ENCODE measurements at places on chromosomes 13 and 19. TPM values are rescaled to one million over a fixed set of nuclear protein-coding genes. Genes with fewer than 3 reads are reported as not detected.

The ZIC2 gene
- total RNA-seq, result 85.5 TPM

The WDR62 gene
- 2.6 TPM for total RNA-seq

The ETV2 gene
- total RNA-seq, result 1.8 TPM

The PSG11 gene
- not detected for total RNA-seq

The TMEM205 gene
- 96.2 TPM for total RNA-seq

The TMIGD2 gene
- not detected for total RNA-seq

The TGFB1 gene
- 9.4 TPM for total RNA-seq

The PHLDB3 gene
- 11.8 TPM for total RNA-seq

The LYL1 gene
- total RNA-seq, result 3.6 TPM

The DIRAS1 gene
- total RNA-seq, result 134 TPM

The ZNF568 gene
- 26.1 TPM for total RNA-seq

DNA sequence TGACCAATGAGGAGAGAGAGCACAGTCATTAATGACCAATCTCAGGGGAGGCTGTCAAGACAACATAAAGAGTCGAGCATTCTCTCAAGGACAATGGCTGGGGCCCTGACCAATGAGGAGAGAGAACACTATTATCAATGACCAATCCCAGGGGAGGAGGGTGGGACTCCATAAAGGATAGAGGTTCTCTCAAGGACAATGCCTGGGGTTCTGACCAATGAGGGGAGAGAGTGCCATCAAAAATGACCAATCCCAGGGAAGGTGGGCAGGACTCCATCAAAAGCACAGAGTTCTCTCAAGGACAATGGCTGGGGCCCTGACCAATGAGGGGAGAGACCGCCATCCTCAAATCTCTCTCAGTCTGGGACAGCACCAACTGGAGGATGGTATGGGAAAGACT is 3.3 kb upstream of the KLK11 start:
- no peak for DNase-seq

DNA sequence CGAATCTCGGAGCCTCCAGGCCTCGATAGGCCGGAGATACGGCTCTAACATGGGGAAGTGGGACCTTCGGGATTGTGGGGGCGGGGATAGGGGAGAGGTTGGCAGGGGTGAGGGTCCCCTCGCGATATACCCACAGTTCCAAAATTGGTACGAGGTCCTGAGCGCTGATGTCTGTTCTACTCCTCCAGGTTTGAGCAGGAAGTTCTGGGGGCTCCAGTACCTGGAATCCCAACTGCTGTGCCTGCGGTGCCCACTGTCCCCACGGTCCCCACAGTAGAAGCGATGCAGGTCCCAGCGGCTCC is 447 bp downstream of the RBM42 start:
- DNase-seq, result no peak

GRCh38 chr19:17953869-17954268 is 13.0 kb upstream of the KCNN1 start:
- DNase-seq, result no peak

- peak; percentile 53 for DNase-seq
Observed at GRCh38 chr13:113209336-113209758, at the start of gene CUL4A. Gene CUL4A (plus strand): TSS chr13:113209613. CDS start chr13:113209628, 15 bp downstream.

- no peak for DNase-seq
Observed at GRCh38 chr13:53151336-53152056, 122.9 kb downstream of the OLFM4 start.

DNA sequence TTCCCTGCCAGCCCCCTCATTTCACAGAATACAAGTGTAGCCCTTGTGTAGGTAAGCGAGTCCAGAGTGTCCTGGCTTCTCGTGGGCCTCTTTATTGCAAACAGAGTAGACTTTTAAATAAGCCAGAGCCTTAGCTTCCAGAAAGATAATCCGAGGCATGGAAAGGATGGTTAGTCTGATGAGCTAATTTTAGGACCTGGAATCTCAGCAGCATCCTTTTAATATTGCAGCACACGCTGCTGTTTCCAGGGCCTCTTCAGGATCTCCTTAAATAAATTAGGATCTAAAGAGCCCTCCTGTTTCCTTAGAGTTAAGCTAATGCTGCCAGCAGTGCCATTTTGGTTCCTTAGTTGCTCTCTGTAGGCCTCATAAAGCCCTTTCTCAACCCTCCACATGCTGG is 99.2 kb downstream of the RFC3 start:
- no peak for DNase-seq

DNA sequence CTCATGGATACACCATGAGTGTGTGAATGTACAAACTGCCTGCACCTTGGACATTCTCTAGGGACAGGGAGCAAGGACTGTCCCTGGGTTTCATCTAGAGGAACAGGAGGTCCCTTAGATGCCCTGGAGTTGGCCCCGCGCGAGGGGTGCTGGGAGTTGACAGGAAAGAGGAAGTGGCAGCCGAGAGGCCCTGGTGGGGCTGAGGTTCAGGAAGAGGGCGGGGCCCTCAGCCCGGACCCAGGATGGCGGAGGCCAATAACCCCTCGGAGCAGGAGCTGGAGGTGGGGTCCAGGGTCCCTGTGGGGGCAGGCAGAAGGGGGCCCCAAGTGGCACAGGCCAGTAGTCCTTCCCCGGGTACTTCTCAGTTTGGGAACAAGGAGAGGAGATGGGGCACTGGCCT is 6.9 kb downstream of the PKN1 start:
- no peak for DNase-seq

DNA sequence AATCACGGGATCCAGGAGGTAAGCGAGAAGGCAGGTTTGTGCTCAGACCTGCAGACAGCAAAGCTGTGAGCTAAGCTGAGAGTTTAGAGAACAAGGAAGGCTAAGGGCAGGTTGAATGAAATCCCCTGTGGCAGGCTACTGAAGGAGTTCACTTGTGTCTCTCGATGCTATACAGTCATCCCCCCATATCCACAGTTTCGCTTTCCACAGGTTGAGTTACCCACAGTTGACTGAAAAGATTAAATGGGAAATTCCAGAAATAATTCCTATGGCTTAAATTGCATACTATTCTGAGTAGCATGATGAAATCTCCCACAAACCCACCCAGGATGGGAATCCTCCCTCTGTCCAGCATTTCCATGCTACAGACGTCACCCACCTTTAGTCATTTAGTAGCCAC is 49.6 kb downstream of the ABCC4 start:
- no peak for DNase-seq

DNA sequence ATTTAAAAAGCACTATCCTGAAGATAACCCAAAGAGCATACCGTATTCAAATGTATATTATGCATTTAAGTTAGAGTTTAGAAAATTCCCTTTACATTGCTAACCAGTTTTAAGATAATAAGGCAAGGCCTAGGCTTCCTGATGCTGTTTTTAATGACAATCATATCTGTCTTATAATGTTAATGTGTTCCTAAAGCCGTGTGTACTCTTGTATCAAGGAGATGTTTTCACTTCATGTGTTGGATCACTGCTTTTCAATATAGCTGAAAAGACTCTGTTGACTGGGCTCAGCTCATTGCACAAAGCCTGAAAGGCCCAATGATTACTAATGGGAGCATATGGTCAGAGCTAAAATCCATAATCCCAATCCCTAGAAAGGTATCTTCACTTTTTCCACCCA is 81.6 kb downstream of the DACH1 start:
- no peak for DNase-seq

DNA sequence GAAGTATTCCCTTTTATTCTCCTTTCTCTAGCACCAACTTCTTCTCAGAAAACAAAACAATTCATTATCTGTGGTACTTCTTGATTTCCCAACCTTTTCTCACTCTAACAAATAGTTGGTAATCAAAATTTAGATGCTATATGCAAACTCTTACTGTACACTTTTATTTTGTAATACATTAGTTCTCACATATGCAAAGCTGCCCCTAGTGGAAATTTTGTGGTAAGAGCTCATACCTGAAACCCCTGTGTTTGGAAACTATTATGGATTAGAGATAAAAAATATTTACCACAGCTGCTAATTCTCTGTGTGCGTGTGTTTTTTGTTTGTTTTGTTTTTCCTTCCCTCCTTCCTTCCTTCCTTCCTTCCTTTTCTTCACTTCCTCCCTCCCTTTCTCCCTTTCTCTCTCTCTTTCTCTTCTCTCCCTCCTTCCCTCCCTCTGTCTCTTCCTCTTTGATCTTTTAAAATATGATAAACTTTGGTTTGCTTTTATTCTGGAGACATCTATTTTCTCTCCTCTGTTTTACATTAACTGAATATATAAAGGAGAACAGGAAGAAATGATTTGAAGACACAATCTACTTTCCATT is 537.4 kb downstream of the SLITRK6 start:
- no peak for DNase-seq

GRCh38 chr13:75744127-75744526 is 108.0 kb downstream of the LMO7 start:
- no peak for DNase-seq

GRCh38 chr13:73733706-73734105 is 400.5 kb downstream of the KLF12 start:
- DNase-seq, result no peak

- DNase-seq, result peak; percentile 61
Observed at GRCh38 chr19:5292822-5293611, 47.6 kb downstream of the PTPRS start.

DNA sequence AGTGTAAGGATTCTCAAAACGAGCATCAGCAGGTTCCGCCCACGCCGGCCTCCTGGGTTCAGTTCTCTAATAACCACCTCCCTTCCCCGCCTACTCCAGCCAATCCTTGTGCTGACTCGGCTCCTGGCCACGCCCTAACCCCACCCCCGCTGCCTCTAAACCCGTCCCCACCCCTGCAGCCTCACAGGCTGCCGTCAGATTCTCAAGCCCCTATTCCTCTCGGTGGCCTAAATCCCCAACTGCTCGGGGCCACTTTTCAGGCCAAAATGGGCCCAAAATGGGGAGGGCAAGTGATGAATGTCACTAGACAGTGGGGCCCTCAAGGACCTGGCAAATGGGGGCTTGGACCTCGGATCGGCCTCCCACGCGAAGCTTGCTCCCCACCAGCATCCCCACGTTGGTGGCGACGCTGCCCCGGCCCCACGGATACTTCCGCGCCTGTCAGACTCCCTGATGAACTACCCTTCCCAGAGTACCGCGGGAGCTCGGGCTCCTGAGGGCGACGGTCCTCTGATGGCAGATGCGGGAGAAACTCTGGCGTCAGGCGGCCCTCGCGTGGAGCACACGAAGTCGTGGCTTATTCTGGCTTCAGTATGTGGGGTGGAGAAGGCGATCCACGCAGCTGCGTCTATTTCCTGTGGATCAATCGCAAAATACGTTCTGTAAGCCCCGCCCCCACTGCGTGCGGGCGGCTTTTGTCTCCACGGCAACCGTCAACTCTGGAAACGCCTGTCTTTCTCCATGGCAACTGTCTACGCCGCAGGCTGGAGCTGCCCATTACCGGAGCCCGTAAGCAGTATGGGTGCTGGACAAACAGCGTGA is 24.8 kb downstream of the ZNF473 start:
- peak; percentile 85 for DNase-seq

DNA sequence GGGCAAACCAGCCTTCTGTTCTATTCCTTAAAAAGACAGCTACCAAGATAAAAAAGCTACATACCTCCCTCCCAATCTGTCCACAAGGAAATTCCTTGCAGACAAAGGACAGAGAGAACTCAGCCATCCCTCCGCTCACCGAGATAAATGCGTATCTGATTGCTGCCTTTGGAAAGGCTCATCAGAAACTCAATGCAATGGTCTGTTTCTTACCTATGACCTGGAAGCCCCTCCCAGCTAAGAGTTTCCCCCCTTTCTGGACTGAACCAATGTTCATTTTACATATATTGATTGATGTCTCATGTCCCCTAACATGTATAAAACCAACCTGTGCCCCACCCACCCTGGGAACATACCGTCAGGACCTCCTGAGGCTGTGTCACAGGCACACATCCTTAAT is 11.6 kb downstream of the BTBD2 start:
- no peak for DNase-seq

DNA sequence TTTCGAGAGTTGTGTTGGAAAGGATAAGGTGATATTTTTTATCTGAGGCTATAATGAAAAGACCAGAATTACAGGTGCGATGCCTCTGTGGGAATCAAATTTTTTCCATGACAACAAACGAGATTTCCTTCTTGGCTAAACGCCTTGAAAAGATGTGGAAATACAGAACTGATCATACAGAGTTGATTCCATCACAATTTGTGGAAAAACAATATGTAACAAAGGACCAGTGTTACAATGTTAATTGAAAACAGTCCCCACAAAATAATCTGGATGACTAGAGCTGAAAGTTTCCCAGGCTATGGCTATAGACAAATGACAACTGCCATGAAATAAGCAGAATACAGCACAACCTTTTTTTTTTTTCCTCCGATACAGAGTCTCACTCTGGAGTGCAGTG is 628.9 kb downstream of the DIAPH3 start:
- no peak for DNase-seq

- no peak for DNase-seq
Observed at GRCh38 chr19:18541992-18542940, 1.1 kb downstream of the FKBP8 start.

GRCh38 chr13:112859817-112860190 is 109.2 kb upstream of the MCF2L start:
- peak; percentile 31 for DNase-seq

DNA sequence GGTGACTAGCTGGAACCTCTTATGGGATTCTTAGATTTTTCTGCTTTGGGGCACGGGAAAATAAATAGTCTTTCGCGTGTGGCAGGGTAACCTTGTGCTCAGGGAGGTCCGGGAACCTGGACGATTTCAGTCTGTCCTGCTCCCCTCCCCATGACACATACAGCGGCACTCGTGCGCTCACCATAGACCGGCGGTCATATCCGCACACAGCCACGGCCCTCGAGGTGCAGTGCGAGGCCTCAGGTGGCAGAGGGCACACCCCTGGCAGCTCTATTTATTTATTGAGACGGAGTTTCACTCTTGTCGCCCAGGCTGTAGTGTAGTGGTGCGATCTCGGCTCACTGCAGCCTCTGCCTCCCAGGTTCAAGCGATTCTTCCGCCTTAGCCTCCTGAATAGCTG is 3.0 kb downstream of the ONECUT3 start:
- no peak for DNase-seq

- no peak for DNase-seq
Observed at GRCh38 chr19:18226956-18227780, 930 bp upstream of the PDE4C start.

DNA sequence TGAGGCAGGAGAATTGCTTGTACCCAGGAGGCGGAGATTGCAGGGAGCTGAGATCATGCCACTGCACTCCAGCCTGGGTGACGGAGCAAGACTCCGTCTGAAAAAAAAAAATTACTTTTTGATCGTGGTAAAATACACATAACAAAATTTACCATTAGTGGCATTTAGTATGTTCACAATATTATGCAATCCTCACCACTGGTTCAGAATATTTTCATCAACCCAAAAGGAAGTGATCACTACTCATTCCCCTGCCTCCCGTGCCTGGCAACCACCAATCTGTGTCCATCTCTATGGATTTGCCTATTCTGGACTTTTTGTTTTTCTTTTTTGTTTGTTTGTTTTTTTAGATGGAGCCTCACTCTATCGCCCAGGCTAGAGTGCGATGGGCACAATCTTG is 1.2 kb upstream of the PALM3 start:
- no peak for DNase-seq

- DNase-seq, result no peak
Observed at GRCh38 chr13:104357174-104357573, 1291.0 kb upstream of the SLC10A2 start.

DNA sequence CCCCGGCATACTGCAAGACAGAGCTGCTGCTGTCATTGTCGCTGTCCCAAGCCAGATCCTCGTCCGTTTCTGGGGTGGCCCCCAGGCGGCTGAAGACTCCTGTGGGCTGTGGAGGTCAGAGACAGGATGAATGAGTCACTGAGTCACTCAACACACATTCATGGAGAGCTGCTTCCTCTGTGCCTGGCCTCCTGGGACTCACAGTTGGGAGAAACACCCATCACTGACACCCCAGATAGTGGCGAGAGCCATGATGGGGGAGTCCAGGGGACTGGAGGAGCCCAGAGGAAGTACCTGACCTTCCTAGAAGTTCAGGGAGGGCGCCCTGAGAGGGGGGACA is 26.0 kb downstream of the C19orf47 start:
- no peak for DNase-seq

Measured in dorsolateral prefrontal cortex (tissue), 122 donors.